ENCODE measurements at places on chromosomes 1 and 21.

GRCh38 chr1:40240390-40240789 is 7.3 kb upstream of the TMCO2 start:
- DNase-seq = no peak

GRCh38 chr1:73176902-73177301 is 894.6 kb upstream of the NEGR1 start:
- no peak for DNase-seq

DNA sequence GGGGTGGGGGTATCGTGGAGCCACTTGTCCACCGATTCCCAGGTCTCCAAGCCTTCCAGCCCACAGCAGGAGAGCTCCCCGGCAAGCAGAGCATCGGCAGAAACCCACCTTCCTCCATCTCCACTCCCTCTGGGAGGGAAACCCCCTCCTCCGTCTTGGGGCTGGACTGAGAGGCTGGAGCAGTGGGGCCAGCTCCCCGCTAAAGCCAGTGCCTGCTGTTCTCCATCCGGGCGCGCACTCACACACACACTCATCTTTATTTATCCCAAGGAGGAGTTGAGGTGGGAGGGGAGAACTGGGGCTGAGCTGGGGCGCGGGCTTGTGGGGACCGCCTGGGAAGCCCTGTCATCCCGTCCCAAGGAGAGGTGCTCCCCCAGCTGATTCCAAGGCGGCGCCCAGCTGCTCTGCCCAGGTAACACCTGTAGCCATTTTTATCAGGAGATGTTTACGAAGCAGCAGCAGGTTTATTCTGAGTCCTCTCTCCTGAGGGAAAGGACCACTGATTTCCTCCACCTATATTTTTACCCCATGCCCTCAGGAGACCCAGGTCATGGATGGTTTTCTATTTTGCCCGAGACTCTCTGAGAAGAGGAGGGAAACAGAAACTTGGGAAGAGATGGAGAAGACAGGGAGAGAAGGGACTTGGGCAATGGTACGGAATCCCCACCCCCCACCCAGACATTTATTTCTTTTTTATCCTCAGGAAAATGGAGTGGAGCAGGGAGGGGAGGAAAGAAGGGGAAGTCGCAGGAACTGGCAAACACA is 2.1 kb downstream of the KCNN3 start:
- no peak for DNase-seq

GRCh38 chr1:3313576-3313950 is 140.9 kb upstream of the ARHGEF16 start:
- no peak for DNase-seq

- no peak for DNase-seq
Observed at GRCh38 chr1:214326406-214326805, 45.4 kb downstream of the SMYD2 start.

DNA sequence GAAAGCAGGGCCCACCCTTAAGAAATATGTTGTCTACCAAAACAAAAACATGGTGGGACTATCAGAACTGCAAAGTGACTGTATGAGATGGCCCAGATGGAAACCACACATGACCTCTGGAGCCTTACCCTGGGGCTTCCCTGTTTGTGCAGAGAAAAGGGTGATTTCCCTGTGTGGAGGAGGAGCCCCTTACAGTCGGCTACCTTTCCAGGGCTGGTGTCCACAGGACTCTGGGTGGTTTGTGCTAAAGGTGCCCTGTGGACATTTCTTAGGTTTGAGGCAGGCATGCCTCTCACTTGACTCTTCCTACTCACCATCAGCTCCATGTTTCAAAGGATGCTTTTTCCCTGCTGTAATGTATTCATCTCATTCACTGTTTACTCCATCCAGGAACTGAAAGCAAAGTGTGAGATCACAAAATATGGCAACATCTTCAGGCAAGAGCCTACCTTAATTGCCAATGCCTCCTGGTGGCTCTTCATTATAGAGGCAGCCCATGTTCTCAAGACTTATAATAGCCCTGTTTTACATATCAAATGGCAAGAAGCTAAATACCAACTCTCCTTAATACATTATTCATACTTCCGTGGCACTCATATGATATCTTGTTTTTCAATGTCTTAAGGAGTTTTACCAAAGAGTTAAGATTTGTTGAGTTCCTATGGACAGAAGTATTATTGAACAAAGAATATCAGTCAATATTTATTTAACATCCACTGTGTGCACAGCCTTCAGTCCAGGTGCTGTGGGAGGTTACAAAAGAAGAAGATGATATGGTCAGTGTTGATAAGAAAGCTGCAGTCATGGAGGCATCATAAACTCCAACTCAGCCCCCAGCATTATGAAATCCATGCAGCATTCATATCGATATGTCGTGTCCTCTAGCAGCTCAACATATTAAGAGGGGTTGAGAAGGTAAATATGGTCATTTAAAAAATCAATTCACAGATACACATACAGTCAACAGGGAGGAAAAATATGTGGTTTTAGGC is 15.5 kb upstream of the TFF3 start:
- no peak for DNase-seq

GRCh38 chr21:45818276-45818903 is 163.2 kb upstream of the COL6A1 start:
- no peak for DNase-seq

DNA sequence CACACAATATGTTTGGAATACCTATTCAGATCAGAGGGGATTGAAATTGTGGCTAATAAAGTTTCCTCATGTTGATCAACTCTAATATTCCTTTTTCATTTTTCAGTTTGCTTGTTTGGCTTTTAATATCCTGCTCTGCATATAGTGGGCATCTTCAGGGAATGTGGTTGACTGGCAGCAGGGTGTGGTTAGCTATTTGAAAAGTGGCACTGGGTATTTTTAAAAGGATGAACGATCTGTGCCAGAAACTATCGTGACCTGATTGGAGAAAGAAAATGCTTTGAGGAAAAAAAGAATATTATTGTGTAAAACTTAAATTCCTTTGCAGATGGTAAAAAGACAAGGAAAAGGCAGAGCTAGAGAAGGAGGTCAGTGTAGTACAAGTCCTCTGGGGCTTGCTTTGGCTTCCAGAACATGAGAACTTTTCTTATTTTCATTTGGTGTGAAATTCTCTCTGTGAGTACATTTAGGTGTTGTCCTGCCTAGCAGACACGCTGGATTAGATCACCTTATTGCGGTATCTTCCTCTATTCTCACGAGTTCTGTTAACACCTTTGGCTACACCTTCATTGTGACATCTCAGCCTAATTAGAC is 329.7 kb upstream of the SNX7 start:
- no peak for DNase-seq

DNA sequence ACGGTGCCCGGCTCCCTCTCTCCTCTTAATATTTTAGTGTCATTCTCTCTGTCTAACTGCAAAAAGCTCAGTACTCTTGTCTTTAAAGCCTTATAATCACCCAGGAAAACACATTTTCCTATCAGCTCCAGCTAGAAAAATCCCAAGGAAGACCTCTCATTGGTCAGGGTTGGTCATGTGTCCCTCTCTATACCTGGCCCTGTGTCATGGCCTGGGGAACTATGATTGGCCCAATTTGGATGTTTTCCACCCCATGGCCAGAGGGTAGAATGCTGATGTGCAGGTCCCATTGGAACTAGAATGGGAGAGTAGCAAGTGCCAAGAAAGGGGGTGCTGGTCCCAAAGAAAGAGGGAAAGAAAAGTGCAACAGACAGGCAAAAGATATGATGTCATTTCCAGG is 27.3 kb downstream of the CAMK2N1 start:
- no peak for DNase-seq

GRCh38 chr1:37680933-37681332 is 11.4 kb upstream of the CDCA8 start:
- no peak for DNase-seq

- DNase-seq = no peak
Observed at GRCh38 chr21:25560891-25561290, 46.4 kb downstream of the MRPL39 start.

GRCh38 chr1:228073061-228073856 is 9.2 kb upstream of the ARF1 start:
- DNase-seq = no peak

DNA sequence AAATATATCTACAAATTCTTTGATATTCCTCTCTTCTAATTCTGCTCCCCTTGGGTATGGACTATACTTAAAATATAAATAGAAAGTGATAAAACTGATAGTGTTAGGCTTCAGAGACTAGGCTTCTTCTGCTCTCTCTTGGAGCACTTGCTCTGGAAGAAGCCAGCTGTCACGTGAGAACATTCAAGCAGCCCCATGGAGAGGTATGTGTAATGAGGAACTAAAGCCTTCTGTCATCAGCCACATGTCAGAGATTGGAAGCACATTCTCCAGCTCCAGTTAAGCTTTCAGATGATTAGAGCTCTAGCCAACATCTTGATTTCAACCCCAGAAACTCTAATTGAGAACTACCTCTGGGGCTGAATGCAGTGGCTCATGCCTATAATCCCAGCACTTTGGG is 34.3 kb downstream of the XKR8 start:
- DNase-seq = no peak

GRCh38 chr1:166868639-166869038 is 7.4 kb downstream of the TADA1 start:
- DNase-seq = no peak
